Effector memory CD4-positive, alpha-beta T cell (primary cell): ENCODE measurements at places on chromosomes 11 and 22.

- DNase-seq, result no peak
Measured at GRCh38 chr11:98572941-98573340, 447.8 kb upstream of the CNTN5 start.

DNA sequence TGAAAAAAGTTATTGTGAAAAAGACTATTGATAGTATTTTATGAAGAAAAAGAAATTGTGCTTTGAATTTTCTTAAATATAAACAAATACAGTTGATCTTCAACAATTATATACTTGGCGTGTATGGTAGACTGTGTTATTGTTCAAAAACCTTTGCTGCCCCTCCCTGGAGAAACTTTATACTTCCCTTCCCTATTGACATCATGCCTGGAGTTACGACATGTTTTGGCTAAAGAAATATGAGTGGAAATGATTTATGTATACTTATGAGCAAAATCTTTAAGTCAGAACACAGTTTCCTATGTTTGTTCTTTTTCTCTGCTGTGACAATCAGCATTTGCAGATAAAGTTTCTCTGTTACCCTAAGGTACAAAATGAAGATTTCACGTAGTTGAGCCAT, 243.8 kb downstream of the TMEM135 start:
- DNase-seq, result no peak

GRCh38 chr11:64867748-64868462, 10.5 kb downstream of the EHD1 start:
- no peak for DNase-seq

DNA sequence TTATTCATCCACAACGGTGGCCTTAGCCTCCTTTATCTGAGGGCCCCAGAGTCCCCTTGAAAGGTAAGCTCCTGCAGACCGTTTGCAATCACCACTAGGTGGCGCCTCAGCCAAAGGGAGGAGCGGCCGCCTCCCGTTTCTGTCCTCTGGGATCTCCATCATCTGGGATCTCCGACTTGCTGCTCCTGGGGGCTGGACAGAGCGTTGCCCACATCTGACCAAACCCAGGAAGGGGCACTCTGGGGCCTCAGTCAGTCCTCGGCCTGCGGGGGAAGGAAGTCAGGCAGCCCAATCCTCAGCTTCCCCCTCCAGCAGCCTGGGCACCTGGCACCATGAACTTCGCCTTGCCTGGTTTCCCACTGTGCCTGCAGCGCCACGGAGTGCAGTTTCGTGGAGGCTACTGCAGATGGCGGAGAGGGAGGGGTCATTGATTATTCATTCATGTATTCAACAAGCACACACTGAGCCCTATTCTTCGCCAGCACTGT, 23.5 kb downstream of the TP53I11 start:
- DNase-seq, result peak; percentile 20

GRCh38 chr11:94516725-94517124, 4.5 kb downstream of the C11orf97 start:
- no peak for DNase-seq
